Left renal pelvis (tissue), 4 donors: ENCODE measurements at places on chromosomes 7 and 10.

- DNase-seq: no peak
Measured at GRCh38 chr7:27420702-27421101, 178.1 kb downstream of the EVX1 start.

DNA sequence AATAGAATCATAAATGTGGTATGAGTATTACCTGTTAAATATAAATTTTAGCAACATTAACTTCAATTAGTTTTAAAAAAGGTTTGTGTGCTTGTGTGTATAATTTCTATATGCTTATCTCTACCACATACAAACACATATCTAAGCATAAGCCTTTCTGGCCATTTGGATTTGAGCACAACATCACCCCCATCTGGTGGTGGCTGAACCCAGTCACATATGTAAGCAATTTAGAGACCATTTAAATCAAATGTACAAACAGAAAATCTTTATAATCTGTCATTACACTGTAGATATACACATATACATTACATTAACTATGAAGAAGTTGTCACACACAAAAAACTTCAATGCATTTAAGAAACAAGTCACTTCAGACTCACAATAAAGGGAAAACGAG lies 31.7 kb downstream of the GPR22 start:
- DNase-seq: no peak

- no peak for DNase-seq
Measured at GRCh38 chr10:99248824-99249223, 13.2 kb upstream of the HPSE2 start.

- no peak for DNase-seq
Measured at GRCh38 chr10:44862924-44863323, 48.2 kb upstream of the TMEM72 start.

DNA sequence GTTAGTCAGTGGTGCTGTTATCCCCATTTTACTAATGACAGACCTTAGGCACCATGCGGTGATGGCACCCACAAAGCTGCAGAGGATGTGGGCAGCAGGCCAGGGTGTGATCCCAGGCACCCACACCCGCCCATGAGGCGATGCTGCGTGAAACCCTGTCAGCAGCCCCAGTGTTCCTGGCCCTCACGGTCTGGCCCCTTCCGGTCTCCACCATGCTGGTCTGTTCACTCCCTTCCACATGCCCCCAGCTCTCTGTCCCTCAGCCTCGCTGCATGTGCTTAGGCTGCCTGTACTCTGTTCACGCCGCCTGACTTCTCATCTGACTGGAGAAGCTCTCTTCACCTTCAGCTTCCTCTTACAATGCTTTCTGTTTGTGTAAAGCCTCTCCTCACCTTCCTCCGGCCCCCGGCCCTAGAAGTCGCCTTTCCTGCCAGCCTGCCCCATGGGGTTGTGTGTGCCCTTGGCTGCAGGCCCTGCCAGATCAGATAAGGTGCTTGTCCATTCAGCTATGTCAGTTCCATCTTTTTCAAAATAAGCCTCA lies 17.6 kb upstream of the ORAI2 start:
- no peak for DNase-seq

DNA sequence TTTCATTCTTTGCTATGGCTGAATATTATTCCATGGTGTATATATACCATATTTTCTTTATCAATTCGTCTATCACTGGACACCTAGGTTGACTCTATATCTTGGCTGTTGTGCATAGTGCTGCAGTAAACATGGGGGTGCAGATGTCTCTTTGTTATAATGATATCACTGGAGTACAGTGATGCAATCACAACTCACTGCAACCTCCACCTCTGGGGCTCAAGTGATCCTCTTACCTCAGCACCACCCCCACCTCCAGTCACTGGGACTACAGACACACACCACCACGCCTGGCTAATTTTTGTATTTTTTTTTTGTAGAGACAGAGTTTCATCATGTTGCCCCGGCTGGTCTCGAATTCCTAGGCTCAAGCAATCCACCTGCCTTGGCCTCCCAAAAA lies 15.6 kb downstream of the KLHL7 start:
- DNase-seq: no peak

- no peak for DNase-seq
Measured at GRCh38 chr10:68163735-68164134, 54.4 kb downstream of the MYPN start.

GRCh38 chr10:132176623-132177500 lies 9.9 kb upstream of the DPYSL4 start:
- no peak for DNase-seq

DNA sequence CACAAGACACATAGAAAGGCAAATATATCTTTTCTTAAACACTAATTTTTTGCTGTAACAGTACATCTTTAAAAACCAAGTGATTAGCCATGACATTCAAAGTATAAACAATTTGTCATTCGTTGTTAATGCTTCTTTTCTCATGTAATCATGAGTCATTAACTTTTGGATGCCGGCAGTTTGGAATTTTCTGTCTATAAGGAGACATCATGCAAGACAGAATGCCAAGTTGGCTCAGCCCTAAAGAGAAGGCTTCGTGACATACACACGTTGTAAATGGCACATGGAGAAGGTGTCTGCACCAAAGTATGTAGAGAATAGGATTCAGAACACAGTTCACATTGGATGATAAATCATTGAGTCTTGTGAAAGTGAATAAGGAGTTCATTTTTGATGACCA lies 35.9 kb downstream of the CCDC3 start:
- no peak for DNase-seq

DNA sequence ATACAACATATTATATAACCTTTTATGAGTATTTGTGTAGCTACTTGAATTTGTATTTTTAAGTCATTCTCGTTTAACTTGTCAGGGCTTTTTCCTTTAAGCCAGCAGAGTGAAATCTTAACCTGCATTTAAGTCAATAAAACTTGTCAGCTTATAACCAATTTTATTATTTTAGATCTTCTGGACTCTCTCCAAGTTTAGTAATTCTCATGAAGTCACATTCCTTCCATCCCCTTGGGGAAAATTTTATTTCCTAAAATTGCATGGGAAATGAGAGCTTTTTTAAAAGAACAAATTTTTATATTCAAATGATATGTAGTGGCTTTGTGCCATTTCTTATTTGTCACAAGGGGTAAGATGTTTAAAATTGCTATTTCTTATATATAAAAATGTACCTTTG lies 74.0 kb downstream of the SEPTIN7 start:
- no peak for DNase-seq

- DNase-seq: no peak
Measured at GRCh38 chr7:90846192-90846591, 250.1 kb downstream of the CDK14 start.

GRCh38 chr7:88867158-88867557 lies 71.6 kb upstream of the TEX47 start:
- no peak for DNase-seq

- DNase-seq: no peak
Measured at GRCh38 chr7:116552602-116553001, 27.8 kb downstream of the CAV1 start.

- DNase-seq: no peak
Measured at GRCh38 chr7:26183545-26184280, 16.8 kb downstream of the HNRNPA2B1 start.

GRCh38 chr7:12884856-12885440 lies 197.5 kb downstream of the ARL4A start:
- DNase-seq: no peak

- no peak for DNase-seq
Measured at GRCh38 chr10:107071301-107071700, 93.2 kb downstream of the SORCS1 start.

- DNase-seq: no peak
Measured at GRCh38 chr10:36583690-36584089, 541.7 kb upstream of the ANKRD30A start.

DNA sequence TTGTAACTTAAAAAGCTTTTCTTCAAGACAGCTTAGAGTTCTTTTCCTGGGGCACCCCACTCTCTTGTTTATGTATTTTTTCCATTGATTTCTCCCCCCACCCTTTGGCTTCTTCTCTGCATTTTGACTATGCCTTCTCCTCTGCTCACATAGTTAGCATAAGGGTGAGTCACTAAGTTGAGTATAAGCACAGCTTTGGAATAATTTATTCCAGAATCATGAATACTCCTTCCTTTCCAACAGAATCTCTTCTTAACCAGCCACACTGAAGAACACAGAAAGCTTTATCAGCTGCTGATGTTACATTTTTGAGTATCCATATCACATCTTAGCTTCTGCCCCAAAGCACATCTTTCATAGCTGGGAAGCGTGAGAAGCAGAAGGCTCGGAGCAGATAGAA lies 449.5 kb upstream of the MKI67 start:
- no peak for DNase-seq

- DNase-seq: no peak
Measured at GRCh38 chr10:129696636-129697035, 229.6 kb downstream of the MGMT start.

DNA sequence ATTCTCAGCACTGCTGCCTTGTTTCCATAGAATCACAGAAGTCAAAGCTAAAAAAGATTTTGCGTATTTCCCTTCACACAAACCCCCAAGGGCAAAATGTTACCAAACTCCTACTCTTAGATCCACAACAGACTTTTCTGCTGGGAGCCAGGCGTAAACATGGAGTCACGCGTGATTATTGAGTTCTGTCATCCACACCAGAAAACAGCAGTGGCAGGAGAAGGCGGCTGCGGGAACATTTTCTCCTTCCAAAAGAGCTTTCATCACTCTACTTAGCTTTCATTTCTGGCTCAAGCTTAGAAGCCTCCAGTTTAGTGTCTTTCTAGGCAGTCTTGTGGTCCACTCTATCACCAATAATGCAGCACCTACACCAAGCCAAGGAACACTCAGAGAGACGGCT lies 712.9 kb upstream of the NRP1 start:
- DNase-seq: no peak

GRCh38 chr10:80444124-80444523 lies 10.0 kb upstream of the TSPAN14 start:
- DNase-seq: no peak

- no peak for DNase-seq
Measured at GRCh38 chr7:121777672-121778071, 95.3 kb upstream of the PTPRZ1 start.

DNA sequence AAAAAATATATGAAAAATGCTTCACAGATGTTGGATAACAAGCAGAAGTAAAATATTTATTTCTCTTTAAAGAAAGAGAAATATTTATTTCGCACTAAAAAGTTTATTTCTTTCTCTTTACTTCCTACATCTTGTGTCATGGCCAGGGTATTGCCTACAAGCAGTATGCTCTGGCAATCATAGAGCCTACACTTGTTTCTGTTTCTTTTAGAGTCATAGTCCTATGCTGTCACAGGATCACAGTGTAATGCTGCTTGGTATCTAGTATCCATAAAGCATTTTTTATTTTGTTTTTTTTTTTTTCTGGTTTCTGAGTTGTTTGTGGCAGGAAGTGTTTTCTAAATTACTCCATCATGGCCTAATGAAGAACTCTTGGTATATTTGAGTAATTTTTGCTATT lies 116.0 kb downstream of the ATRNL1 start:
- peak; percentile 5 for DNase-seq

DNA sequence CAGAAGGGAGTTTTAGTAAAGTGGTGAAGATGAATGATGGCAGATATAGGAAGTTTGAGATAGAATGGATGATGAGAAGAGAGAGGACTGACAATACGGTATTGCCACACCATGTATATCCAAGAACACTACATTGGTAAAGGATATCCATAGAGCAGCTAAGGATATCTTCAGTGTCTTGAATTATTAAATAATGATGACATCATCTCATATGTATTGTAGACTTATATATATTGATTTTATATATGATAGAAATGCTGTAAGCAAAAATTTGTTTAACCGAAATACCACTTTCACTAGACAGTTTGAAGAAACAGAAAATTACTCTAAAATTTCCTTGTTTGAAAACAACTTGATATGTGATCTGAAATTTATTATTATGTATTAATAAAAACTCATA lies 89.0 kb downstream of the SEPTIN7 start:
- DNase-seq: no peak

GRCh38 chr7:101731502-101732084 lies 85.8 kb upstream of the CUX1 start:
- DNase-seq: no peak

- DNase-seq: no peak
Measured at GRCh38 chr7:131633342-131633843, 77.0 kb upstream of the PODXL start.

DNA sequence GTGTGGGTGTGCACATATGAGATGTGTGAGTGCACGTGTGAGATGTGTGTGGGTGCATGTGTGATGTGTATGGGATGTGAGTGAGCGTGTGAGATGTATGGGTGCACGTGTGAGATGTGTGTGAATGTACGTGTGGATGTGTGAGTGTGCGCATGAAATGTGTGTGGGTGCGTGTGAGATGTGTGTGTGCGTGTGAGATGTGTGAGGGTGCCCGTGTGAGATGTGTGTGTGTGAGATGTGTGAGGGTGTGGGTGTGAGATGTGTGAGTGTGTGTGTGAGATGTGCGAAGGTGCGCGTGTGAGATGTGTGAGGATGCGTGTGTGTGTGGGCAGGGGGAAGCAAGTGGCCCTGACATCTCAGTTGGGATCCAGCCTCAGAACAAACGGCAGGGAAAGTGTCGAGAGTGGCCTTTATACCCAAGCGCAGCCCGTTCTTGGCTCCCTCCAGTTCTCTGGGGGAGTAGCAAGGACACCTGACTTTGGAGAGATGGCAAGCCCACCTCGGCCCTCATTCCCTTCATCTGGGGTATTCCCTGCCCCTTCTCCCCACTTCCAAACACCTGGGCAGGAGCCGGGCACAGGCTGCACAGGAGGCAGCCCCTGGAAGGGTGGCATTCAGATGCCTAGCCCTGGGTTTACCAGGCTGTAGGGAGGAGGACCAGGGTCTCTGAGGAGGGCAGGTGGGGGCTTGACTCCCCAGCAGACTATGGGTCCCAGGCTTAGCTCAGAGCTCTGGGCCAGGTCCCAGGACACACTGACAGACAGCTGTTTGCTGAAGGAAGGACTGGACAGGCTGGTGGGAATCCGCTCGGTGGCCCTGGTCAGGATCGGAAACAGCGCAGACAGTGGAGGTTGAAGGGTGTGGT lies 31.6 kb downstream of the PPIF start:
- DNase-seq: no peak

DNA sequence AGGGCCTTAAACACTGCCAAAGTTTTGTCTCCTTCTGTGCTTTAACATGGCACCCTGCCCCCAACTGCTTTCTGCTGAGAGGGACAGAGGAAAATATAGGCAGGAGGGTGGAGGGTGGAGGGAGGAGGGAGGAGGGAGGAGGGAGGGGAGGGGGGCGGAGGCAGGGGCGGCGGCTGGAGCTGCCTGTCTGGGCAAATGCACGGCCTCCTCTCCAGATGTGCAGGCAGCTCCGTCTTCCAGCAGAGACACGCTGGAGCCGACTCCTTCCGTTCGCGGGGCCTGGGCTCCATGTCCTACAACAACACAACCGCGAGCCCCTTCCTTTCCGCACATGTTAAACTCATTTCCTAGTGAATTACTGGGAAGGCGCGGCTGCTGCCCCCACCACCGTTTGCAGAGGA lies 14.2 kb downstream of the EBF3 start:
- DNase-seq: no peak

DNA sequence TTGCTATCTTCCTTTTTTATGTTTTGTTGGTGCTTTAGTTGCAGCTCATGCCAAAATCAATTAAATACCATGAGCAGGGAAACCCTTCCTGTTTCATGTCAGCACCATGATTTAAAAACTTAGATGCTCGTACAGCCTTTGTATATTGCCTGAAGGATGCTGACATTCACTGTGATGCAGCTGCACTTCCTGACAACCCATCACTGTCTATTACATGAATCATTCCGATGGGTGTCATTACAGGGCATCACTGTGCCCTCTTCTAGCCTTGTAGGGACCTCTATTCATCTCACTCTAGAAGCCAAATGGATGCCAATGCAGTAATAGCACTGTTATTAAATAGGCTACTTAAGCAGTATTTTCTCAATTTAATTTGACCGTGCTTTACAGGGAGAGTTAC lies 18.3 kb upstream of the ITGB1 start:
- no peak for DNase-seq
